ENCODE measurements at places on chromosomes 5 and 9. TPM values are rescaled to one million over a fixed set of nuclear protein-coding genes. Genes with fewer than 3 reads are reported as not detected.

DNA sequence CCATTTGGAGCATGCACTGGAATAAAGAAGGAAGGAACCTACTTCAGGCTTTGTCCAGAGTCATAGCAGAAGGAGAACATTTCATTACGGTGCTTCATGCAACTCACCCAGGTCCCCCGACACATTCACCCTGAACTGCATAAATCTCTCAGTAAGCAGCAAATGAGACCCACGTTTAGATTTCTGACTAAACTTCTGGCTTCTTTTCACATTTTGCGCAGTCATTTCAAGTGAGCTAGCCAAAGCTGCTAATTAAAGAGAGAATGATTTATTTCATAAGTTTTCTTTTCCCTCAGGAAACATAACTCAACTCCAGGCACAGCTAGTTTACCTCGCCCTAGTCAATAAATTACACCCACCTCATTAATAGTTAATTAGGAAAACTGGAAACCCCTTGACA lies 88.6 kb upstream of the GAS1 start:
- H3K27ac ChIP-seq: no peak overlapping the region
- no peaks in the 10 kb centered on the region for H3K4me1 ChIP-seq
- H3K27me3 ChIP-seq: no peaks in the 10 kb centered on the region

SLC46A2 gene
- not detected for total RNA-seq

- no peak overlapping the region for H3K27ac ChIP-seq
- no peaks in the 10 kb centered on the region for H3K27me3 ChIP-seq
- H3K4me3 ChIP-seq: no peak overlapping the region
- H3K36me3 ChIP-seq: no peaks in the 10 kb centered on the region
- H3K4me1 ChIP-seq: no peaks in the 10 kb centered on the region
Measured at GRCh38 chr9:12461763-12462460, 231.3 kb upstream of the TYRP1 start.

GRCh38 chr5:27434335-27434734 lies 395.9 kb upstream of the CDH9 start:
- no peaks in the 10 kb centered on the region for H3K27me3 ChIP-seq
- no peaks in the 10 kb centered on the region for H3K4me1 ChIP-seq
- H3K36me3 ChIP-seq: no peaks in the 10 kb centered on the region
- no peak overlapping the region for H3K4me3 ChIP-seq
- no peak for DNase-seq
- H3K27ac ChIP-seq: no peak overlapping the region

GRCh38 chr9:128637656-128638055 lies 19.0 kb downstream of the DYNC2I2 start:
- H3K4me3 ChIP-seq: no peak overlapping the region
- peaks cover 79% of the 10 kb centered on the region for H3K36me3 ChIP-seq
- H3K4me1 ChIP-seq: no peaks in the 10 kb centered on the region
